ENCODE measurements at places on chromosomes 7 and 10.

DNA sequence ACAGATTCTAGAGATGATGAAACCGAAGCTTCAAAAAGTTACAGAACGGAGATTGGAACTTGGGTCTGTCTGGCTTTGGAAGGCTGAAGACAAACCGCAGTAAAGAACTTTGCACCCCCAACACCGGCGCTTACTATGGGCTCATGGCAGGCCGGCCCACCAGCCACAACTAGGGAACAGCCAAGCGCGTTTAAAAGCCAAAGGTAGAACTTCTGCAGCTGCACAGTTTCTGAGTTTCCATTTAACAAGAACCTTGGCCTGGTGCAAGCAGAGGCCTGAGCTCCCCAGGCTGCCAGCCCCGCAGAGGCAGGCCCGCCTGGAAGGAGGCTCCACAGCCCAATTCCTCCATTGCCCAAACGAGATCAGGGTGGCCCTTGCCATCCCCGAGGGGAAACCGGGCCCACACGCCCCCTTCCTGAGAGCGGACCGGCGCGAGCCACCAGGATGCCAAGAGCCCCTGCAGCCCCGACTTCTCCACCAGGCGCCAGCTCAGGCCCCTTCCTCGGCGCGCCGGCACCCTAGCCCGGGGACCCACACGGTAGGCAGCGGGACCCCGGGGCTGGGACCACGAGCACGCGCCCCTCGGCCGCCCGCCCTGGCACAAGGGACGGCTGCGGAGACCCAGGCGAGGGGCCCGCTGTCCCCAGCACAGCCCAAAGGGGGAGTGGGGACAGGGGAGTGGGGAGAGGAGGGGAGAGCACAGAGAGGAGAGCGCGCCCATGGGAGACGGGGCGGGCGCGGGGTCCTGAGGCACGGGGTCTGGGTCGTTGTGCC is 566 bp downstream of the MAD1L1 start:
- DNase-seq = no peak

- DNase-seq = peak; percentile 80
Observed at GRCh38 chr10:114022766-114023597, 20.7 kb upstream of the ADRB1 start.

- no peak for DNase-seq
Observed at GRCh38 chr7:69947998-69948397, 349.7 kb downstream of the AUTS2 start.

DNA sequence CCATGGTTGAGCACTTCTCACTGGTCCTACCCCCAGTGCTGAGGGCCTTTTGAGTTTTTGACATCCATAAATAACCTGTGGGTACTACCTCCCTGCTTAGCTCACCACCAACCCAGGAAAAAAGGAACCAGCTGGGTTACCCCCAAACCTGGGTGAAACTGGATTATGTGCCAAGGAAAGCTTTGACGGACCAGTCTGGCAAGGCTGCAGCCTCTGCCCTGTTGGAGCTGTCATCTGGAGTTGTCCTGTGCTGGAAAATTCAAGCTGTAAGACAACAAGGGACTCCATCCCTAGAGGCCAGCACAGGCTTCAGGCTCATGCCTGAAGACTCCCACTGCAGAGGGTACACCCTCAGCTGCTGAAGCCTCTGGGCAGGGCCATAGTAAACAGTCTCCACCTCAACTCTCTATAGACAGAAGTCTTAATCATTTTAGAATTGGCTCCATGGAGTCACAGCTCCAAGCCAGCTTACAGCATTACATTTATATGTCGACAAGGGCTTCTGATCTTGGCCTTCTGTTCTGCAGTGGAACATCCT is 115.5 kb upstream of the AFAP1L2 start:
- DNase-seq = no peak

Measured in fibroblast of lung (primary cell).